ENCODE measurements at places on chromosomes 12 and 14.
A peak's percentile ranks its signal among the peaks of the same experiment; 100 is the strongest.

GRCh38 chr12:66947119-66947518 is 268.2 kb upstream of the GRIP1 start:
- DNase-seq = no peak

DNA sequence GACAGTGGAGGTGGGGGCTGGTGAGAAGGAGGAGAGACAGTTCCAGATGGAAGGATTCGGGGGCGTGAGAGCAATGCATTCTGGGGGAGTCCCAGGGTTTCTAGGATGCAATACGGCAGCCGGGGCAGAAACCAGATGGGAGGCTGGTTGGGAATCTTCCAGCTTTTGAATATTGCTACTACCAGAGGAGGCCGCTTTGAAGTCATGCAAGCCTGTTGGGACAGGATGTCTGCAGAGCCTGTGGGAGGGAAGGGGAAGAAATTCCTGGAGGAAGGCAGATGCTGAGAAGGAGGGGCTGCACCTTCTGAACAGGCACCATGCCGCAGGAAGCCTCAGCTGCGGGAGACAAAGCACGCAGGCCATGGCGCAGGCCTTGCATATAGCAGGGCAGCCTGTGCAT is 105.4 kb downstream of the APAF1 start:
- DNase-seq = no peak

- DNase-seq = no peak
Observed at GRCh38 chr12:114403690-114404066, 2.3 kb downstream of the TBX5 start.

DNA sequence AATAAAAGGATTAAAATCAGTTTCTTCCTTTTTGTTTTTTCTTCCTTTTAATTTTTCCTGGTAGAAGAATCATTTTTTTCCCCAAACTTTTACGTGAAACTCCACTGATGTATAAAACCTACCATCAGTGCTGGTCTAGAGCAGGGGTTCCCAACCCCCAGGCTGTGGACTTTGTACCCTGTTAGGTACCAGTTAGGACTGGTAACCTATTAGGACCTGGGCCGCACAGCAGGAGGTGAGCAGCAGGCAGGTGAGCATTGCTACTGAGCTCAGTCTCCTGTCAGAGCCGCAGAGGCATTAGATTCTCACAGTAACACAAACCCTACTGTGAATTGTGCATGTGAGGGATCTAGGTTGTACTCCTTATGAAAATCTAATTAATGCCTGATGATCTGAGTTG is 10.1 kb downstream of the SMCO2 start:
- no peak for DNase-seq

DNA sequence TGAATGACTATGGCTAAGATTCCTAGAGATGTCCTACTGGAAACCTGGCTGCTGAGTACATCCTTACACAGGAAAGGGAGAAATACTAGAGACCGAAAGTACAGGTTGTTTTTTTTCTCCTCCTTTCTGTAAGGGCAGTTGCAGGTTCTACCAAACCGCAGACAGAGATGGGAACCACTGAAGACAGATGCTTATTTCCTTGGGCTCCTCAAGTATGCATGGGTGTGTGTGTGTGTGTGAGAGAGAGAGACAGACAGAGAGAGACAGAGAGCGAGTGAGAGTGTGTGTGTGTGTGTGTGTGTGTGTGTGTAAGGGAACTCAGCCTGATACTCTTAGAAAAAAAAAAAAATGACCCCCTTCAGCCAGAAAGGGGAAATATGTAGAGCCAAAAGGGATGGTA is 42.5 kb downstream of the MAP4K5 start:
- no peak for DNase-seq

DNA sequence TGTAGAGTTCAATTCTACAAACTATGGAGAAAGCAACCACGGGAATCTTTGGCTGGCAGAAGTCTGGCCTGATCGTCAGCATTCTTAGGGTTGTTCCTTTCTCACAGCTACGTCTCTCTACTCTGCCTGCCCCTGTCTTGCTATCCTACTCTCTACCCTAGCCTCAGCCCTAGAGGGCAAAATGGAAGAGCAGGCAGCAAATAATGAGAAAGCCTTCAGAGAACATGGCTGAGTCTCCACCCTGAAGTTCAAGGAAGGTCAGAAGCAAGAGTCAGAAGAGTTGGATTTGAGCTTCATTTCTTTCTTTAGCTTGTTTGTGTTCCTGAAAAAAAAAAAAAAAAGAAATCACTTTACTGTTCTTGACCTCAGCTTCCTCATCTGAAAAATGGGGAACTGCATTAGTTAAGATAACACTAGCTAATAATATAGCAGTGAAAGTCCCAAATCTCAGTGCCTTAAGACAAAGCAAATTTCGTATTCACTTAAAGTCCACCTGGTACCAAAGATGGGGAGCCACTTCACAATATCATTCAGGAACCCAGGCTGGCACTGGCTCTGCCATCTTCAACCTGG is 50.2 kb upstream of the CCND2 start:
- peak; percentile 70 for DNase-seq

- DNase-seq = no peak
Observed at GRCh38 chr12:27342536-27342935, 9.9 kb downstream of the BMAL2 start.

- DNase-seq = no peak
Observed at GRCh38 chr14:99534333-99534732, 53.1 kb downstream of the CCNK start.

DNA sequence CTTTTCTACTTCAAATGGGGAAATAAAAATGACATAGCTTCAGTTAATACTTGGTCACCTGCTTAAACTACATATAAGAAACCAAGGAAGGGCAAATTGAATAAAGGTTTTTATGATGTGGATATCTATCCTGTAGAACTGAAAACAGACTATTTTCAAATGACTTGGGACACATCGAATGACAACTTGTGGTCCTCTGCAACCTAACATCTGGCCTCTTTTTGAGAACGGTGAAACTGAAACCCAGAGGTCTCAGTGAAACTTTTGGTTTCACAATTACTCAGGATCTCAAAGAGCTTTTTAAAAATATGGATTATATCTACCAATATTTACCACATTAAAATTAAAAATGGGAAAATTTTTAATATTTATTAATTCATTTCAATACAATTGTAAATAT is 65.2 kb downstream of the PPP2R5E start:
- peak; percentile 15 for DNase-seq

DNA sequence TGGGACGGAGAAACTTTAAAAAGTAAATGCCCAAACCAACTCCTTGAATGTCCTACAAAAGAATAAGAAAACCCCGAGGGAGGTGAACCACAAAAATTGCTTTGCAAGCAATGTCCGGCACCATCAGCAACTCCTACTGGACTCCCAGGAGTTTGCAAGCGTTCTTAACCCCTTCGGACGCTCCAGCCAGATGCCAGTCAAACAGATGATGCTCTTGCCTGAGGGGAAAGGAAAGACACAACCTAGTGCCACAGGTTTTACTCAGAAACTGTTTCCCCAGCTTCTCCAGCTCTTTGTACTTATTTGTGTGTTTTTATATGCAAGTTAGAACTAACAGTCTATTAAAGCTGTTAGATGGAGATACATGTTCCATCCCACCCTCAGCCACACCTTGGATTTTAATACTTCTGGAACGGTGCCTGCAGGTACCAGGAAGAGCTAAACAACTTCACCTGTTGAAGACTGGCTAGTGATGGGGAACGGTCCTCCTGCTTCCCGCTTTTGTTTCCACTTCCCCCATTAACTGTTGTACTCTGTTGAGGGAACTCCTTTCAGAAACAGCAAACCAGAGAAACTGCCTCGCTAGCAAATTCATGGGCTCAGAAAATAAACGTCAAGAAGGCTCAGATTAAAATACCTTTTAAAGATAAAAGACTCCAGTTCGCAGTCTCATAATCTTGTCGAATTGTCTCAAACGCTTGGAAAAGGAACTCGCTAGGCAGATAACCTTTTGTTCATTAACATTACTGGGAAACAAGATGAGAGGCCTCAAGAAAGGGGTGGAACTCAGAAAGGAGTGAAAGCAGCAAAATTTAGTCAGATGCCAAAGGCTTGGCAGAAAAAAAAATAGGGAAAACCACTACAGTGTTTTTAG is 1.1 kb upstream of the FERMT2 start:
- peak; percentile 6 for DNase-seq

DNA sequence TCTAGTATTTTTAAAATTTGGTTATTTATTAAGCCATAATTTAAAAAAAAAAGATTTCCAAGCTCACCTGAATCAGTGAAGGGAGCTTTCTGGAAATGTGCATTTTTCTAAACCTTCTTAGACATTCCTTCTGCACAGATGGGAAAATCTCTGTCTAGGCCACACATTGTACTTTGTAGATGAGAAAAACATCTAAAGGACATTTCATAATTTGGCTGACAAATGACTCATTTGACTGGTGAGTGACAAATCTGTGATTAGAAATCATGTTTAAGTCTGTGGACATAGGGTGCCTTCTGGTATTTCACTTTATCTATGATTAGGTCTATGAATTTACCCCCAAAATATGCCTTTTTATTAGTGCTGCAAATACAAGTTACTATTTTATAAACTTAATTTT is 1044.9 kb upstream of the FLRT2 start:
- DNase-seq = no peak

DNA sequence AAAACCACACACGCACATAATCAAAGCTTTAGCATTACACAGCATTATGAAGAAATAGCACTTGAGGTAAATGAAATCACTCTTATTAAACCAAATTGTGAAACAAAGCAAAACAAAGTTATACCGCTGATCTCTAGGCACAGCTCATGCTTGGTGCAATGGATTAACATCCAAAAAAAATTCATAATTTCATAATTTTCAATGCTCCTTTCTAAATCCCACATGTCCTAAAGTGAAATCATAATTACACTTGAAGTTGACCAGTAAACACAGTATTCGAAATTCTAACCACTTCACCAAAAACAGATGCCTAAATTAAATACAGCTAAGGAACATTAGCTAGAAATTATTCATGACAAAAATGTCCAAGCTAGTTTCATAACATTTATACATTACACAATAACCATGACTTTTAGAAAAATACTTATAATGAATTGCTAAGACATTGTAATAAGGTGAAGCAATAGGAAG is 1.5 kb downstream of the MLH3 start:
- peak; percentile 27 for DNase-seq

DNA sequence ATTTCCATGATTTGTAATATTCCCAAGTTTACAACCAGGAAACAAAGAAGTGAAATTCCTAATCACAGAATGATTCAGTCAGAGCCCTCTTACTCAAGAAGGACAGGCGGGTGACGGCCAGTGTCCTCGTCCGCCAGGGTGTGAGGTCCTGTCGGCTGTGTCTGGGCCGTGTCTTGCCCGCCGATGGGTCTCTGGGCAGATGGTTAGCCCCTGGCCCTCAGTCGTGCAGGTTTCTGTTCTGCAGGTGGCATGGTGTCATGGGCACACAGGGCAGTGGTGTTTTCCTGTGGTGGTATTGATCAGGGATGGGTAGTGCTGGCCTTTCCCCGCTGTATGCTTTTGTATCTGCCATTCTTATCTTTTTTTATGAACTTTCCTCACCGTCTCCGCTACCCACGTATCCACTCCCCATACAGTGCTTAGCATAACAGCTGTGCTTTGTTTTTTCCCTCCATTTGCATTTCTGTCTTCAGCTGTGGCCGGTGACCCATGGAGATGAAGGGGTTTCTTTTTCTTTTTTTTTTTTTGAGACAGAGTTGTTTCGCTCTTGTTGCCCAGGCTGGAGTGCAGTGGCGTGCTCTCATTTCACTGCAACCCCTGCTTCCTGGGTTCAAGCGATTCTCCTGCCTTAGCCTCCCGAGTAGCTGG is 100.7 kb downstream of the TSPAN9 start:
- no peak for DNase-seq

DNA sequence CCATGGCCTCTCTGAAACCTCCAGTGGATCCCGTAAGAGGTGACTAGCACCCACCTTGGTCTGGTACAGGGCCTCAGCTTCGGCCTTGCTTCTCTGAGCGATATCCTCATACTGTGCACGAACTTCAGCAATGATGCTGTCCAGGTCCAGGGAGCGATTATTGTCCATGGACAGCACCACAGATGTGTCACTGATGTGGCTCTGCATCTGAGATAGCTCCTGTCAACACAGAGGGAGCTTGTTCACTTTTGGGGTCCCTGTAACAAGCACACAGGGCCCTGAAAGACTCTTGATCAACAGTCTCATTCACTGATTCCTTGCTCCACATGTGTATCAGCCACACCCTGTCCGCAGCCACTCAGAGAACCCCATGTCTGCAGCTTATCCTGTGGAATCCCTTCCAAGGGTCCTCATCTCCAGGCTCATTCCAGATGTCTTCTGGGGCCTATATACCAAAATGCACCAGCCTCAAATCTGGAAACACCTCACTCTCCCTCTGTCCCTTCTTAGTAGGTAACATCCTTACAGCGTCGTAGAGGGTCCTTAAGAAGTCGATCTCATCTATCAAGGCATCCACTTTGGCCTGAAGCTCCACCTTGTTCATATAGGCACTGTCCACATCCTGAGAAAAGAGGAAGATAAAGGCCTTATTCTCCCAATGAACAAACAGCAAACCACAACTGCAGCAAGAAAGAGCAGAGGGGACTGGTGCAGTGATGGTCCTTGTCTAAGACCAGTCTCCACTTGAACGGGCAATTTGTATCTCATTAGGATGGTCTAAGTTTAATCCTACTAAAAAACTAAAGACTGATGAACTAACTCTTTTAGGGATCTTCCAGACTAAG is 3.5 kb downstream of the KRT3 start:
- DNase-seq = no peak

GRCh38 chr12:89732522-89732921 is 23.9 kb upstream of the ATP2B1 start:
- DNase-seq = no peak

- DNase-seq = no peak
Observed at GRCh38 chr14:68470361-68470760, 322.5 kb downstream of the ZFP36L1 start.

DNA sequence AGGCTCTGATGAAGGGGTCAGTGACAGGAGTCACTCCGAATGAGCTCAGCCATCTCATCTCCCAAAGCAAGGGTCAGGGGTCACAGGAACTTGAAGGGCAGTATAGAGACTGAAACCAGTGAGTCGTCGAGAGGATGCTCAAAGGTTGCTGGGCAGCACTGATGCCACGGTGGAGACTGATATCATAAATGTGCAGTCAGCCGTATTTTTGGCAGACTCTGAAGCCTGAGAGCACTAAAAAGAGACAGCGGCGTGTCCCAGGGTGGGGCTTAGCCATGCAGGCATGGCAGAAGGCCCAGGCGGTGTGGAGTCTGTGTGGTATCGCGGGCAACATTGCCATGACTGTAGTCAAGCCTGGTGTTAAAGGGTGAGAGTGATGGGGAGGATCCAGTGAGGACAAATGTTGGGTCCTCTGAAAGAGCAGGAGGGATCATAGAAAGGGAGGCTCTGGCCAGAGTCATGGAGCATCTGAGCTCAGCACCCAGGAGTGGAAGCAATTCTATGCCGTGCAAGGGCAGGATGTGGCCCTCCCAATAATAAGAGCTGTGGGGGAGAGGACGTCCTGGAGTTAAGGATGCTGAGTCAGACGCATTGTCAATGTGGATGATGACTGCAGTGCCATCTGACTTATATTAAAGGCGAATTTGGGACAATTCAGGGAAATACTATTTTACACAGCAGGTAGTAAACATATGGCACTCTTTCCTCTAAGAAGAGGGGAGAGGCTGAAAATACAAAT is 241.2 kb upstream of the FKBP4 start:
- no peak for DNase-seq

- no peak for DNase-seq
Observed at GRCh38 chr12:30166006-30166795, 382.5 kb upstream of the TMTC1 start.

GRCh38 chr12:52692254-52692653 is 11.1 kb downstream of the KRT77 start:
- no peak for DNase-seq

GRCh38 chr12:7645395-7646177 is 20.1 kb downstream of the APOBEC1 start:
- DNase-seq = peak; percentile 58

GRCh38 chr12:46064548-46064947 is 74.2 kb upstream of the SCAF11 start:
- DNase-seq = no peak

- DNase-seq = no peak
Observed at GRCh38 chr12:4579305-4580102, 17.5 kb downstream of the DYRK4 start.
